Uterus (tissue), 4 donors: ENCODE measurements at places on chromosomes 3 and 15.

GRCh38 chr3:71227270-71227661 lies 356.3 kb downstream of the FOXP1 start:
- DNase-seq: no peak

DNA sequence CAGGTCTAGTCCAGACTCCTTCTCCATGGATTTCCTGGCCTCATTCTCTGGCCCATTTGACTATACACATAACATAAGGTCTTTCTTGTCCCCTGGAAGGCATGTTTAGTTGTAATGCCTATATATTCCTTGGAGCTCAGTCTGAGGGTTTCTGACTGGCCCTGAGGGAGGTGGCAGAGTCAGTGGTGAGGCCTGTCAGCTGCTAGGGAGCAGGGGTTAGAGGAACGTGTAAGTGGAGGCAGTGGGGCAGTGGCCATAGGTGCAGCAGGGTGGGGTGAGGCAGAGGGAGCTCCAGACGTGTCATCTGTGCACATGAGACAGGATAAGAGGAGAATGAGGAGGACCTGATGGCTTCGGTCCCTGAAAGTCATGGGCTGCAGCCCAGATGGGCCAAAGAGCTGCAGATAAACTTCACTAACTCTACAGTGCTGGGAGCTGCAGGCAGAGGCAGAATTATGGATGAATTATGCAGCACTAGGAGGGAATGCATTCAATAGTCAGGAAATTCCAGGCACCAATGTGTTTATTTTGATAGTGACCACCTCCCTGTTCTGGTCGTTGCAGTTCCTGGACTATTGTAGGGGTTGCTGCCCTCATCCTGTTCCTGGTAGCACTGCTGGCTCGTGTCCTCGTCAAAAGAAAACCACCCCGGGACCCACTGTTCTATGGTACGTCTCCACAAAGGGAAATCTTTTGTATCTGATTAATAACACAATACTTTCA lies 4.9 kb downstream of the TM6SF1 start:
- DNase-seq: peak; percentile 37

DNA sequence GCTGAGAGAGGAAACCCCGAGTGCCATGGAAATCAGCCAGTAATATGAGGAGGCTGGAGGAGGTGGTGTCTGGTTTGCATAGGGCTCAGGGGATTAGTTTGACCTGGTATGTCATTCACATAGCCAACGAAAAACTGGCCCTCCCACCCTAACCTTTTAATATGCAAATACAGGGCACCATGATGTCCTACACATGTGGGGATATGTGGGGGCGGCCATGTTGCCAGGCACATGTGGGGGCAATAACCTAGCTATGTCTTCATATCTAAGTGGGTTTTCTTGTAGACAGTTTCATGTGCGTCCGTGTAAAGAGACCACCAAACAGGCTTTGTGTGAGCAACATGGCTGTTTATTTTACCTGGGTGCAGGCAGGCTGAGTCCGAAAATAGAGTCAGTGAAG lies 110.1 kb downstream of the MOBP start:
- DNase-seq: no peak

GRCh38 chr15:32936283-32936918 lies 218.6 kb downstream of the GREM1 start:
- DNase-seq: no peak

DNA sequence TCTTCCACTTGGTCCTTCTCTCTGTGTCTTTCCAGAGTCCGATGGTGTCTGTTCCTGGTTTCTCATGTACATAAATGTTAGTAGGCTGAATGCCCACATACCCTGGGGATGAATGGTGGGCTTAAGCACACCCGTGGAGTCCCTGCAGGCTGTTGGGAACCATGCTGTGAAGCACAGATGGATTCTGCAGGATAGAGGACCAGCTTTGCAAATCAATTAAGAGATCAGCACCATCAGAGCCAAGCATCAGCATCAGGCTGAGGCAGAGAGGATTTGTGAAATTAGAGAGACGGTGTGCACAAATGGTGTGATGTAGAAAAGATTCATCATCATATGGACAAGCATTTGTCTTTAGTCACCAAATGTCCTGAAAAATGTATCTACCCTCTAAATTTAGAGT lies 127.1 kb downstream of the SV2B start:
- DNase-seq: no peak

GRCh38 chr15:90667073-90667754 lies 49.9 kb upstream of the BLM start:
- DNase-seq: no peak

DNA sequence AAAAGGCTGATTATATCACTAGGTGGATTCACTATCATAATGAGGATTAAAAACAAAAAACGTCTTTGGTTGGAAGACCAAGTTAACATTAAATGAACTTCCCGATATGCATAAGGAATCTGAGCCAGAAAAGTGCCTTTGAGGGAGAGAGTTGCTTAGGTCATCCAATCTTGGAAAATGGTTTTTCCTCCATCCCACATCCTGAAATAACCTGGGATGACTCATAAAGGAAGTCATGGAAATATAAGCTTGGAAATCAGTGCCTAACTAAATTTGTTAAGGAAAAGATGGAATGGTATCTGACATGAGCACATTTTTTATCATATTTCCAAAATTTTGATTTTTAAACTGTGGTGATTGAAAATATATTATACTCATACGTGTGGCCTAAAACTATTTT lies 66.0 kb downstream of the KBTBD8 start:
- DNase-seq: no peak

DNA sequence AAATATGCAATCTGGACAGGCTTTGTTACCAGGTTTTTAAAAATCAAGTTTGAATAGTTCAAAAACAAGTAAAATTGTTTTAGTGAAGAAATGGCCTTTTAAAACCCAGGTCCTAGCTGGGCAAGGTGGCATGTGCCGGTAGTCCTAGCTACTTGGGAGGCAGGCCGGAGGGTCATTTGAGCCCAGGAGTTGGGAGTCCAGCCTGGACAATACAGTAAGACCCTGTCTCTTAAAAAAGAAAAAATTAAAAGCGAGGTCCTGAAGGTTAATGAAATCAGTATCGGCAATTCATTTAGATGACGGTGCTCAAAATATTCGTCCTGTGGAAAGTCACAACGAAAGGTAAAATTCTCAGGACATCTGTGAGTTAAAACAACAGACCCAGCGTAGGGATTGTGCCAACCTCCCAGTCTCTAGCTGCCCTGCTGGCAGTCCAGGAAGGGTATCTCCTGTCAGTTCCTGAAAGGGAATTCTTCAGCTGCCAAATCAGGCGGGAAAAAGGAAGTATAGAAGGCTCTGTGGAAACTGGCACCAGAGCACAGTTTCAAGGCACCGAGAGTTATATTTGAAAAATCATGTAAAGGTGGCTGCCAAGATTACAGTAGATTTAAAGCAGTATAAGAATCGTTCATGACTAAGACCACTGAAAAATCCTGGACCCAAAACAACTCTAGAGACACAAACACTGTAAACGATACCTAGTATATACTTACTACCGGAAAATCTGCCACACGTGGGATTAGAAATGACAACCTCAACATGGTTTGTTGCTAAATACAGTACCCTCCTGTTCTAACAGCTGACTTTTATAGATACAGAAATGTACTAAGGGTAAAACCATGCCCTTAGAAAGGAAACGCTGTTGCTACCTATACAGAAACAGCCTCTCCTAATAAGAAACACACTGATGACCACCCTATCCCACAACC lies 1.2 kb upstream of the ABHD17C start:
- no peak for DNase-seq

DNA sequence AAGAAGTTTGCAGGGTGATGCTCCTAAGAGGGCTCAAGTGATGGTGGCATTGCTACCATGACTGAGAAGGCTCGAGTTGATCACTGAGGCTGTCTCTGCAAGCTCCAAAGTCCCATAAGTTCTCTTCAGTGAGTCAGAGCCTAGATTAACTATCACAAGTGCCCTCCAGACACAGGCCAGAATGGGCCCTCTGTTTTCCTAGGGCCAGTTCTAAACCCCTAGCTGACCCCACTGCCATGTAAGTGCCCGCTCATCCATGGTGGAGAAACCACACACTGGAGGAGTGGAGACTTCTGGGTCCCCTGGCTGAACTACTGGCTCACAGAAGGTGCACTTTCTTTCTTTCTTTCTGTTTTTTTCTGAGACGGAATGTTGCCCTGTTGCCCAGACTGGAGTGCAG lies 87.6 kb upstream of the WNT5A start:
- no peak for DNase-seq

DNA sequence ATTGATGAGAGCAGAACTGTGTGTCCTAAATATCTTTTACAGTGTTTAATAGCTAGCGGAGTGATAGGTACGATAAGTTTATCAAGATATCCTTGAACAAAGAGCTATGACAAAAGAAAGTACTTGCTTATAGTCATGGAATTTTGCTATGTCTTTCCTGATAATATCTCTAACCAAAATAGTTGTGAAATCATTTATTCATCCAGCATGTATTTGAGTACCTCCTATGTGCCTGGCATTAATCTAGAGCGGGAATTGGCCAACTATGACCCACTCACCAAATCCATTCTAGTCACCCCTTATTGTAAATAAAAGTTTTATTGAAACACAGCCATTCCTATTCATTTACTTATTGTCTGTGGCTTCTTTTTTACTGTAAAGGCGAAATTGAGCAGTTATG lies 46.6 kb downstream of the ZFAND6 start:
- no peak for DNase-seq

- DNase-seq: no peak
Measured at GRCh38 chr3:127718245-127718915, 45.6 kb downstream of the ABTB1 start.

- no peak for DNase-seq
Measured at GRCh38 chr3:56812754-56813652, 11.3 kb upstream of the ARHGEF3 start.
